Stimulated activated CD4-positive, alpha-beta T cell treated with anti-CD3 and anti-CD28 coated beads, Interleukin-1b, Interleukin-23, amount 100 ng/mL, for 24 hours (primary cell): ENCODE measurements at places on chromosomes 6 and 20.

DNA sequence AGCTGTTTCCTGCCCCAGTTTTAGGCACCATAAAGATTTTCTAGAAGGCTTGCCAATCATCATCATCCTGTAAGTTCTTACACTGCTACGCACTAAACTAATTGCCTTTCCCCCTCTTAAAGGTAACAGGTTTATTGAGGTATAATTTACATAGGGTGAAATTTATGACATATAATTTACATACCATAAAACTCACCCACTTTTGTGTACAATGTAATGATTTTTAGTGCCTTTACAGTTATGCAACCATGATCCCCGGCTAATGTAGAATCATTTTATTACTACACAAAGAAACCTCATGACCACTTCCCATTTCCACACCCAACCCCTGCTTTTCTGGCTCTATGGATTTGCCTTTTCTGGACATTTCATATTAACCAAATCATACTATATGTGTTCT, 21.1 kb downstream of the GCNT2 start:
- DNase-seq = no peak

DNA sequence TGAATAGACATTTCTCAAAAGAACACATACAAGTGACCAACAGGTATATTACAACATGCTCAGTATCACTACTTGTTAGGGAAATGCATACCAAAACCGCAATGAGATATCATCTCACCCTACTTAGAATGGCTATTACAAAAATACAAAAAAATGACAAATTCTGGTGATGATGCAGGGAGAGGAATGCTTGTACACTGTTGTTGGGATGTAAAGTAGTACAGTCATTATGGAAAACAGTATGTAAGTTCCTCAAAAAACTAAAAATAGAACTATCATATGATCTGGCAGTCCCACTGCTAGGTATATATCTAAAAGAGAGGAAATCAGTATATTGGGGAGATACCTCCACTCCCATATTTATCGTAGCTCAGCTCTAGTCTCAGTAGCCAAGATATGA, 10.9 kb upstream of the SLC17A5 start:
- no peak for DNase-seq

- DNase-seq = no peak
These were observed 30.5 kb downstream of the SLC9A8 start for GRCh38 chr20:49843139-49843538.

DNA sequence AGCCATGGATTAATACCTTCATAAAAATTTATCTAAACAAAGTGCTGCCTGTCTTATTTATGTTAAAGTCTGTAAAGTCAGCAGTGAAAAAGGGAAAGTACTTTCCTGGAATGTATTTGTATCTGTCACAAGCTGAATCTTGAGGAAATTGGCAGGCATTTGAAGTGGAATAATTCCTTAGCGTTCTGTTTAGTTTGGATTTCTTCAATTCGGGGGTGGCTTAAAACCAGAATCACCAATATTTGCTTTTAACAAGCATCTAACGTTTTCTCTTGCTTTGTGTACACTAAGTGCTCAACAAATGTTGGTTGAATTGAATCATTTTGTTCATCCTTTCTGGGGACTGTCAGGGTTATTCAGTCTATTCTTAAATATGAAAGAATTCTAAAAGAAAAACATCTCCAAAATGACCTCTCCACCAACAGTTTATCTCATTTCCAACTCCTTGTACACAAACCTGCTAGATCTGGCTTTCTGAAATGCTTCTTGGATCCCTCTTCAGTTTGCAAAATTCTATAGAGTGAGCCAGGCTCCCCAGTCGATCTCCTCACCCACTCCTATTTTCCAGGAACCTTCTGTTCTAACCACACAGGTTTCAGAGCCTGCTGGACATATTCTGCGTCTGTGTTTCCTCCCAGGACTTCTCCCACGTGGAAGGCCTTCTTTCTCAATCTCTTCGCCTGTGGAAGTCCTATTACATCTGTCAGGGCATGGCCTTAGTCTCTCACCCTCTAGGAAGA, 2.0 kb upstream of the NPEPL1 start:
- DNase-seq = no peak

- no peak for DNase-seq
These were observed 100.8 kb downstream of the TULP4 start for GRCh38 chr6:158413028-158413427.

DNA sequence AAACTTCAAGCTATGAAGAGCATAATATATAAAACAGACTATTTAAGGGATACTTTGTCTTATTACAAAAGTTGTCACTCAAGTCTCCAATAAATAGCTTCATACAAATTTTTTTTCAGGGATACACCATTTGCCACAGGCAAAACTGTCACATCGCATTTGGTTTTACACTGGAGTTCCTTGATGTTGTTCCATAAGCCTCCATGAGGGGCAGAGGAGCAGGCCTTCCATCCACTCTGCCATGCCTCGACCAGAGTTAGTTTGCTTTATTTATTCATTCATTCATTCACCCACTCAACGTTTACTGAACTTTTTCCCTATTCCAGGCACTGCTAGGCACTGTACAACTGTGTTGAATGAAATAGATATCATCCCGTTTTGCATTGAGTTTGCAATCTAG, 246.6 kb downstream of the PHF3 start:
- no peak for DNase-seq

- no peak for DNase-seq
These were observed 469.3 kb downstream of the CDH26 start for GRCh38 chr20:60427516-60427915.

- DNase-seq = no peak
These were observed 49.4 kb upstream of the FYN start for GRCh38 chr6:111922454-111923297.

- DNase-seq = no peak
These were observed 413.2 kb downstream of the GJA1 start for GRCh38 chr6:121848523-121849255.

DNA sequence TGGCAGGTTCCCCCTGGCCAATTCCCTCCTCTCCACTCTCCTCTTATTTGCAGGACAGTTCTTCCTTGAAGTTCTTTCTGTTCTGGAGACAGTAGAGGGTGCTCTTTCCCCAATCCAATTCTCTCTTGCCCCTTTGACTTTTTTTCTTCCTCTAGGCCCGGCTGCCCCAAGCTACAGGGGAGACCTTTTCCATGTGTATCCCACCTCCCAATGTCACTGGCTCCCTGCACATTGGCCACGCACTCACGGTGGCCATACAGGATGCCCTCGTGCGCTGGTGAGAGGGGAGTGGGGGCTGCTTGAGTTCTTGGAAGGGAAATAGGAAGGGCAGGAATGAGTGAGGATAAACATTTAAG, 1.5 kb downstream of the VARS2 start:
- DNase-seq = no peak
